ENCODE measurements at places on chromosomes 7 and 10.

DNA sequence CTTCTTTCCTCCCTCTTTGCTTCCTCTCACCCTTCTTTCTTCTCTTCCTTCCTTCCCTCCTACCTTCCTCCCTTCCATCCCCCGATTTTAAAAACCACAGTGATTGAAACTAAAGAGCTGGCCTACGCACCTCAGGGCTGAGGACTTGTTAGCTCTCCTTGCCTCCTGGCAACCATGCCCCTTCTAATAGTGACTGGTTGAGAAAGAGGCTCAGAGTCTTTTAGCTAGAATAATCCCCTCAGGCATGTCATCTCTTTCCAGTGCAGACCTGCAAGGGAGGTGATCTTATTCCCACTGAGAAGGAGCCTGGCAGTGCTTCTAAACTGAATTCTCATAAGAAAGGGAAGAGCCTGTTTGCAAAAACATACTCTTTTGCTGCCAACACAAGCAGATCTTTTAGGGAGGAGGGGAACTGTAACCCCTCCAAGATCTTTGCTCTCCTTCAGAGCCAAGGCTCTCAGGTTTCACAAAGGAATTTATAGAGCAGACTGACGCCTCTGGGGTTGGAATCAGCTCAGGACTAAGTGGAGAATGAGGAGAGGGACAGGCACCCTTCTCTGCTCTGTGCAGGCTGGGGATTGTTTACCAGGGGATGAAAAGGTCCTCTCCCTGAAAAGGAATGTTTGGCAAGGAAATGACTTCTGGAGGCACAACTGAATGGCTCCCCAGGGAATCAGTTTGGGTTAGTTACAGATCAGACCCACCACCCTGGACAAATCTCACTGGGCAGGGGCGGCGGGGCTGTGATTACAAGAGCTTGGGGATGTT lies 9.4 kb upstream of the ANKRD1 start:
- peak; percentile 64 for DNase-seq

- DNase-seq: no peak
Observed at GRCh38 chr7:1100834-1101562, 13.1 kb downstream of the GPER1 start.

DNA sequence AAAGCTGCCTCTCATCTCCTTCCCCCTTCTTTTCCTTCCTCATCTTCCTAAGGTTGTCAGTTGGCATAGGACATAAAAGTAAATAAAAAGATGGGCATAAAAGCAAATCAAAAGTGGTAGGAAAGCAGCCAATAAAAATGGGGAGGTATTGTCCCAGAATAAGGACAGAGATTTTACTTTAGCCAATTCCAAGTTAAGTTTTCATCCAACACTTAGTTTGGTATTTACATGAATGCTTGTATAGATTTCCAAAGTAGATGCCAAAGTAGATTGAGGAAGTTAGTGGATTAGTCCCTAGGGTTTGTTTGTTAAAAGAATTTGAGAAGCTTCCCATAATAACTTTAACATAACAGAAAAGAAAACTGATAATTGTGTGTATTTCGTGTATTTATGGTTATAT lies 33.7 kb downstream of the HDAC9 start:
- DNase-seq: no peak

GRCh38 chr7:148709014-148709413 lies 10.3 kb downstream of the CUL1 start:
- no peak for DNase-seq

GRCh38 chr7:27656724-27657123 lies 6.0 kb downstream of the HIBADH start:
- DNase-seq: no peak

All from iPS-NIHi11 (cell line).